Left ventricle myocardium inferior (tissue), 1 donor: ENCODE measurements at places on chromosomes 4 and X. TPM values are rescaled to one million over a fixed set of nuclear protein-coding genes. Genes with fewer than 3 reads are reported as not detected.

- H3K27me3 ChIP-seq = no peaks in the 10 kb centered on the region
- H3K4me1 ChIP-seq = peaks cover 23% of the 10 kb centered on the region
- no peak for DNase-seq
- H3K36me3 ChIP-seq = peaks cover 94% of the 10 kb centered on the region
- peak overlapping the region; percentile 28 for H3K27ac ChIP-seq
Observed at GRCh38 chr4:102598762-102599374, 97.7 kb downstream of the NFKB1 start.

Gene TLR10
- total RNA-seq = not detected

DNA sequence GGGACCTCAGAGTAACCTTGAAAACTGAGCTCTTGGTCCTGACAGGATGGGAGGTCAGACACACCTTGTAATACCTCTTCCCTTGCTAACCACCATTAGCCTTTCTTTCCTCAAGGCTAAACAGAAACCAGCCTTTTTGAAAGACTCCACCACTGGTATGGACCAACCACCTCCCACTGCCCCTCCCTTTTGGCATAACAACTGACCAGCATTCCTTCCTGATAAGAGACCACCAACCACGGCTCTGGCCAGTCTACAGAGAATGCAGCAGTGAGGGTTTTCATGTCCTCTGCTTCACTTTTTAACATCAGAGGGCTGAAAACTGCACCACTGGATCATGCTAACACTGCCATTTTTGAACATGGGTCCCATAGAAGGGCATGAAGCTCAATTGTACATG is 100.2 kb upstream of the MID1IP1 start:
- DNase-seq = no peak
- H3K27ac ChIP-seq = no peak overlapping the region
- no peaks in the 10 kb centered on the region for H3K36me3 ChIP-seq
- no peaks in the 10 kb centered on the region for H3K4me1 ChIP-seq

Gene FAM149A
- total RNA-seq = 12.2 TPM

GRCh38 chrX:6708041-6708440 is 173.1 kb upstream of the VCX3A start:
- H3K4me3 ChIP-seq = no peak overlapping the region
- DNase-seq = no peak
- H3K27ac ChIP-seq = no peak overlapping the region
- H3K36me3 ChIP-seq = no peaks in the 10 kb centered on the region

GRCh38 chr4:41424522-41424921 is 113.4 kb upstream of the LIMCH1 start:
- peak overlapping the region; percentile 54 for H3K27ac ChIP-seq
- no peaks in the 10 kb centered on the region for H3K27me3 ChIP-seq
- H3K36me3 ChIP-seq = no peaks in the 10 kb centered on the region
- no peak for DNase-seq

Gene INTS6L
- total RNA-seq = 2.3 TPM

Gene TRPC5OS
- not detected for total RNA-seq

GRCh38 chr4:146488495-146489174 is 33.1 kb downstream of the SLC10A7 start:
- peaks cover 14% of the 10 kb centered on the region for H3K36me3 ChIP-seq
- no peak for DNase-seq
- no peaks in the 10 kb centered on the region for H3K27me3 ChIP-seq
- H3K4me1 ChIP-seq = no peaks in the 10 kb centered on the region

DNA sequence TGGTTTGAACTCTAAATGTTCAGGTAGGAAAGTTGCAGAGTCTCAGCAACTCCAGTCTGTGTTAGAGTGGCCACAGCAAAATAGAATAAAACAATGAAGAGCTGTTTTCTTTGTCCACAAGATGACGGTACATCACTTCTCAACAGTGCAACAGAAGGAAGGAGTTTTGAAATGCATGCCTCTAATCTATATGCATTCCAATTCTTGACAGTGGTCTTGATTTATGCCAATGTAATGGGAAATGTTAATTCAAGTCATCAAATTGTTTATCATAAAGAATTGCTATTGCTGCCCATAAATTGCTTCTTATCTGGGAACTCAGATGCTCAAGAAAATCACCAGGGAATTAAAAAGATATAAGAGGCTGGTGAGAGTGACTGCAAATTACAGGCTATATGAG is 195.5 kb upstream of the PRPS2 start:
- no peaks in the 10 kb centered on the region for H3K4me1 ChIP-seq
- no peak for DNase-seq
- no peaks in the 10 kb centered on the region for H3K27me3 ChIP-seq
- no peaks in the 10 kb centered on the region for H3K36me3 ChIP-seq
- no peak overlapping the region for H3K27ac ChIP-seq

Gene NAT8L
- 0.52 TPM for total RNA-seq

- H3K36me3 ChIP-seq = no peaks in the 10 kb centered on the region
- DNase-seq = no peak
- H3K27ac ChIP-seq = no peak overlapping the region
- H3K27me3 ChIP-seq = no peaks in the 10 kb centered on the region
- no peak overlapping the region for H3K4me3 ChIP-seq
Observed at GRCh38 chrX:115339441-115340025, 50.0 kb downstream of the LUZP4 start.

Gene SLC9B1
- 0.55 TPM for total RNA-seq

DNA sequence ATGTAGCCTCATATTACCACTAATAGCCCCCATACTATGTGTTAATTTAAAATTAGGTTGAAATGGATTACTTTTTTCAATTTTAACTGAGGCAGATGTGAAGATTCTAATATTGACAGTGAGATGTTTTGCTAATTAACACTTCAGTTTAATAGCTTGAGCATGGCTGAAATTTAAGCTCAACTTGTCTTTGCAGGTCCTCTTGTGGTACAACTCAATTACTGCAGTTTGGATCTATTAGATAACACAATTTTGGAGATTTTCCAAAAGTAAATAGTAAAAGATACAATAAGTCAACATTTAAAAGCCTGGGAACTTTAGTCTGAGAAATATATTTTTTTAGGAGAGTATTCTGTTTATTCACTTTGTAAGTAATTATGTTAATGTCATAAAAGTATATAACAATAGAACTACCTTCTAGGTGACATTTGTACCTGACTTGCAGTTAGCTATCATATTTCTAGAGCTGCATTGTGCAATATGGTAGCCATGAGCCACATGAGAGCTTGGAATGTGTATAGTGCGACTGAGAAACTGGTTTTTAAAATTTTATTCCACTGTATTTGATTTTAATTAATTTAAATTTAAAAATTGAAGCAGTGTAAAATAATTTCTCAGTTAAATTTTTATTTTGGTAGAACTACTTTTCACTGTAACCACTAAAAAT is 73.1 kb upstream of the FMR1 start:
- no peak overlapping the region for H3K27ac ChIP-seq
- H3K36me3 ChIP-seq = no peaks in the 10 kb centered on the region
- no peak for DNase-seq
- H3K4me3 ChIP-seq = no peak overlapping the region

Gene ZXDB
- 5.7 TPM for total RNA-seq

DNA sequence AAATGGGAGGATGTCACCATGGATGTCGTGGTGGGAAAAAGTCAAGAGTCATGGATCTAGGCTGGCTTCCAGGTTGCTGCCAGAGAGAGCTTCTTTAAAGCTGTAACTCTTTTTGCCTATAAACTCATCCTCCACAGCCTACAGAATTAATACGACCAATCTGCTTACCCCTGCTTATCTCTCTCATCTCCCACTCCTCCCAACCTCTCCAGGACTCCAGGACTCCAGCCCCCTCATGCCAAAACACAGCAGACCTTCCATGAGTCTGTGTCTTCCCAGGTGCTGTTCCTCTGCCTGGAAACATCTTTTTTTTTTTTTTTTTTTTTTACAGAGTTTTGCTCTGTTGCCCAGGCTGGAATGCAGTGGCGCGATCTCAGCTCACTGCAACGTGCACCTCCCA is 15.3 kb upstream of the SLC10A4 start:
- no peaks in the 10 kb centered on the region for H3K27me3 ChIP-seq
- no peak for DNase-seq
- H3K27ac ChIP-seq = no peak overlapping the region
- no peak overlapping the region for H3K4me3 ChIP-seq

Gene SPANXN4
- total RNA-seq = not detected

- no peaks in the 10 kb centered on the region for H3K27me3 ChIP-seq
- H3K27ac ChIP-seq = no peak overlapping the region
- peak overlapping the region; percentile 94 for H3K4me3 ChIP-seq
- H3K36me3 ChIP-seq = peaks cover 9% of the 10 kb centered on the region
Observed at GRCh38 chr4:125319311-125319710, 4.6 kb downstream of the FAT4 start.
